ENCODE measurements at places on chromosomes 5 and 9.

- no peak for DNase-seq
Observed at GRCh38 chr5:17203329-17204132, 13.9 kb upstream of the BASP1 start.

GRCh38 chr5:130227699-130228098 lies 323.4 kb downstream of the CHSY3 start:
- no peak for DNase-seq

GRCh38 chr5:36777105-36777757 lies 99.3 kb upstream of the NIPBL start:
- DNase-seq, result no peak

- no peak for DNase-seq
Observed at GRCh38 chr5:3103262-3103811, 351.9 kb upstream of the IRX2 start.

DNA sequence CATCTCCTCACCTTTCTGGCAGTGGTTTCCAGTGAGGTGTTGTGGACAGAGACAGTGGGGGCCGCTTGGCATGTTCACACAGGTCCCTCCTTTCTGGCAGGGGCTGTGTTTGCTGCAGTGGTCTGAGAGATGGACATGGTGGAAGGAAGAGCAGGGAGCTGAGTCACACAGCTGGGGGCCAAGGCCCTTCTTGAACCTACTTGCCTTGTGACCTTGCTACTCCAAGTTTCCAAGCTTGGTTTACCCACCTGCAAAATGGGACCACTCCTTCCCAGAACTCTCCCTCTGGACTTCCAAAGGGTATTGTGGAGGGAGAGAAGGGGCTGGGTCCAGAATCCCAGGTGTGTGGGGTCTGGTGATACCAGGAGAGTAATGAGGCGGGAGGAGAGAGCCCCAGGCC lies 4.1 kb downstream of the F12 start:
- DNase-seq, result no peak

GRCh38 chr9:117704597-117704996 lies 394 bp downstream of the TLR4 start:
- no peak for DNase-seq

DNA sequence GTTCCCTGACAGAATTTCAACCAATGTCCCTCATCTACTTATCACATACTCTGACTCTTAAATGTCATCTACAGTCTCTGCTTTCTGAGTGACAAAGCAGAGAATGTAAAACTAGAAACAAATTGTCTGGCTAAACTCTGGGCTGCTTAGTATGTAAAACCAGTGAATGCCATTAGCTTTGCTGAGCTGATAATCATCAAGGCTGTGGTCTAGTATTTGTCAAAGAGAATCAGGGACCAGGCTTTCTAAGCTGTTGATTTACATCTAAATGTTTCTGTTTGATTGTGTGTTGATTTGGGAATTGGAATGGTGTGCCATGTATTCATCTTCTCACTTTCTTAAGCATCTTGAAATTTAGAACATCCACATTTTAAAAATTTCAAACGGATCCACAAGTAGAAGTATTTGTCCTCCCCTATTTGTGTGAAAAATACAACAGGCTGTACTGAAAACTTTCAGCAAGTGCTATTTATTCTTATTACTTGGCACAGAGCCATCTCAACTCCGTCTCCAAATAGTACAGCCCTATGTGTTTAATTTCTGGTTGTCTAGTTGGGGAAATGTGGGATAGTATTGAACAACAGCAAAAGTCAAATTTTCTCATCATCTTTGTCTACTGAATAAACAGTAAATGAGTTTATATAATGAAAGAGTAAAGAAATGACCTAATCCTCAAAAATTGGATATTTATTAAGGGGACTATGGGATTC lies 251.5 kb downstream of the KCTD16 start:
- no peak for DNase-seq

DNA sequence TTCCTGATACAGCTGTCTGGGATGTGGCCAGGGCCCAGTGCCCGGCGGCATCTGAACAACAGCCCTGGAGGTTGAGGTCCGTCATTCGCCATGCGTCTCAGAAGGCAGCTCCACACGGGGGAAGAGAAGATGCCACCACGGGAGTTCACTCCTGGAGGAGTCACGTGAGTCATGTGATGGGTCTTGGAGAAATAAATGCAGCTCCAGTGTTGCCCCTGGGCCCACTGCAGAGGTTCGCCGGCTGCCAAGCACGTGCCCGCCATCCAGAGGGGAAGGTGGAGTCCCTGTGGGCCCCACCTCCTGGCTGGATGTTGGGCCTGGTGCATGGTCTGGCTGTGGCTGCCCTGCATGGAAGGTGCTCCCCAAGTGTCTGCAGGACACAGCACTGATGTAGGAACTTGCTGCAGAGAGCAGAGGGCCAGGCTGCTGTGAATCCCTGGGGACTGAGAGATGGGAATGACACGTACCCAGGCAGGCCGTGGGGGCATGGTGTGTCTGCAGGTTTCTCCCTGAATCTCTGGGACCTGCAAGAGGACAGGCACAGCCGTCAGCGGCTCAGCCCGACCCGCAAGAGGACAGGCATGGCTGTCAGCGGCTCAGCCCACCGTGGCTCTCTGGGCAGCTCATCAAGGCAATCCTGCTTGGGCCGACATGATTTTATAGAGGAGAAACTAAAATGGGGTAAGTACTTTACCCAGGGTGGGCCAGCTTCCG lies 418.3 kb upstream of the IRX4 start:
- DNase-seq, result no peak

- no peak for DNase-seq
Observed at GRCh38 chr5:156121234-156121633, 205.7 kb upstream of the SGCD start.

- no peak for DNase-seq
Observed at GRCh38 chr5:160694896-160695295, 157.1 kb downstream of the ATP10B start.

GRCh38 chr9:95091601-95092261 lies 225.8 kb downstream of the FANCC start:
- DNase-seq, result no peak

- DNase-seq, result no peak
Observed at GRCh38 chr5:34040472-34040871, 2.5 kb downstream of the C1QTNF3 start.

- no peak for DNase-seq
Observed at GRCh38 chr9:134136118-134136995, 475 bp downstream of the WDR5 start.

- DNase-seq, result no peak
Observed at GRCh38 chr5:52282647-52283046, 505.1 kb upstream of the ITGA1 start.

Measured in stimulated activated CD8-positive, alpha-beta memory T cell treated with anti-CD3 and anti-CD28 coated beads, Interleukin-2, amount 100 ng/mL, for 1 hour (primary cell).